Mesothelial cell of epicardium (in vitro differentiated cells): ENCODE measurements at places on chromosomes 12 and 14. TPM values are rescaled to one million over a fixed set of nuclear protein-coding genes. Genes with fewer than 3 reads are reported as not detected.

Gene TMEM30B
- 10.1 to 11.2 TPM (median 10.6 TPM) in 3 replicates for total RNA-seq

- no peaks in the 10 kb centered on the region for H3K4me1 ChIP-seq
- H3K4me3 ChIP-seq: no peak overlapping the region
- no peaks in the 10 kb centered on the region for H3K27me3 ChIP-seq
- no peaks in the 10 kb centered on the region for H3K36me3 ChIP-seq
- H3K27ac ChIP-seq: no peak overlapping the region
- no peak for DNase-seq
Observed at GRCh38 chr12:61857968-61858367, 402.2 kb upstream of the USP15 start.

Gene RAN
- total RNA-seq: 629 to 674 TPM (median 633 TPM) in 3 replicates

DNA sequence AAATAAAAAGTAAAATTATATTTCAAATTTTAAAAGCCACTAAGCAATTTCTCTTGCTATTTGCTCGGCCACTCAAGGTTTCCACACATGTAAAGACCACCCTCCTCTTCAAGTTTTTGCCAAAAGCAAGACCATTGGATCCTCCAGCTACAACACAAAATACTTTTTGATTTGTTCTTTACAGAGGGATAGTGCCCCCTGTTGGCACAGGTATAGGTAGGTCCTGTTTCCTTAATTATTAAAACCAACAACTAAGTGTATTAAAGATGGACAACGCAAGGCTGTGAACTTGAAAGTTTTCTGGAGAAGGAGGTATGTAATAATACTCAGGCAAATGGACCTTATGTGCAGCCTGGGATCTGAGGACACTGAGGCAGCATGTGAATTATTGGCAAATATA, 23.8 kb downstream of the ATP6V1D start:
- no peak overlapping the region for H3K27ac ChIP-seq
- H3K4me1 ChIP-seq: peaks cover 6% of the 10 kb centered on the region
- H3K36me3 ChIP-seq: peaks cover 44% of the 10 kb centered on the region

Gene CTSG
- total RNA-seq: not detected in 3 replicates

- no peak for DNase-seq
- no peaks in the 10 kb centered on the region for H3K27me3 ChIP-seq
- H3K36me3 ChIP-seq: peaks cover 8% of the 10 kb centered on the region
- H3K4me3 ChIP-seq: no peak overlapping the region
Observed at GRCh38 chr12:14313379-14314138, 51.9 kb upstream of the ATF7IP start.

DNA sequence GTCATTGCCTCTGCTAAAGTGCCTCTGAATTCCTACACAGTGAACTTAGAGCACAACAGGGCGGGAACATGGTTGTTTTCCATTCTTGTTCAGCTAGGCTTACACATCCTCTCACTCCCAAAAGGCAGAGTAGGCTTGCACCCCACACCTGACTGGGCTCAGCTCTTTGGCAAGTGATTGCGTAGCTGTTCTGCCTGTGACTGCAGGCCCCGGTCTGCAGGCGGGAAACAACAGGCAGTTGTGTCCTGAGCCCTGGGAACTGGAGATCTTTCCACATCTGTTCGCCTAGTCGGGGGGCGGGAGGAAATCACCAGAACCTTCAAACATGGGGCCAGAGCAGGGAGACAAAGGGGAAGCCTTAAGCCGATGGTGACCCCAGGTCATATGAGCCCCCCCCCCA, 274.7 kb downstream of the ZFP36L1 start:
- H3K4me1 ChIP-seq: peaks cover 73% of the 10 kb centered on the region
- peak overlapping the region; percentile 66 for H3K27ac ChIP-seq
- H3K36me3 ChIP-seq: no peaks in the 10 kb centered on the region
- DNase-seq: no peak
- no peaks in the 10 kb centered on the region for H3K27me3 ChIP-seq

DNA sequence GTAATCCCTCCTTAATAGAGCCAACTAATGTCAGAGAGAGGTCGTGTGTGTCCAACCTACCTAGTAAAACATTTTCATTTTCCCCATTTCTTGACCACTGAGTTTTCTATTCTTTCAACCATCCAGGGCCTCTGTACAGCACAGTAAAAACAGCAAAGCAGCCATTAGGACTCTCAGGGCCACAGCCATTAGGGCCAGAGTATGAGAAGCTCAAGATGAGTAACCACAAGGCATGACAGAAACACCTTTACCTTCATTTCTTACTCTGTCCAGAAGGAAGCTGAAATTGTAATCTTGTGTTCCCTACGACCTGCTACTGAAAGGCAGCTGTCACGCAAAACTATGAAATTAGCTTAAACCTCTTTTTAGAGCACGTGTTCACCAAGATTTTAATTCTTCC, 2.3 kb downstream of the SPPL3 start:
- peak overlapping the region; percentile 98 for H3K4me3 ChIP-seq
- peaks cover 20% of the 10 kb centered on the region for H3K4me1 ChIP-seq
- peaks cover 13% of the 10 kb centered on the region for H3K36me3 ChIP-seq
- no peak for DNase-seq
- H3K27ac ChIP-seq: peak overlapping the region; percentile 5

Gene ST8SIA1
- total RNA-seq: 1.2 to 2.2 TPM (median 1.7 TPM) in 3 replicates

Gene KLRD1
- total RNA-seq: 0.51 to 0.81 TPM (median 0.65 TPM) in 3 replicates

DNA sequence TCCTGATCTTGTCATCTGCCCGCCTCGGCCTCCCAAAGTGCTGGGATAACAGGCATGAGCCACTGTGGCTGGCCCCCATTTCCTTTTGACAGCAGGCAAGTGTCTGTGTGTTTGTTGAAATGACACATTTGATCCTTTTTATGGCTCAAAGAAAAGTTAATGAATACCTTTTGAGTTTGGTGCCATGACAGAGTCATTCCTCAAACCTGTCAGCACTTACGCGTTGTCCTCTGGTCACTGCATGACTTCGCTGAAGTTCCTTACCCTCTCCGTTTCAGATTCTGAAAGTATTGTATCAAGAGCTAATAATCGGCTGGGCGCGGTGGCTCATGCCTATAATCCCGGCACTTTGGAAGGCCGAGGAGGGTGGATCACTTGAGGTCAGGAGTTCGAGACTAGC, 32.4 kb downstream of the NEMF start:
- no peaks in the 10 kb centered on the region for H3K4me1 ChIP-seq
- no peak overlapping the region for H3K27ac ChIP-seq
- H3K4me3 ChIP-seq: no peak overlapping the region
- peaks cover 70% of the 10 kb centered on the region for H3K36me3 ChIP-seq
- no peak for DNase-seq

Gene TMEM121
- total RNA-seq: 4.3 to 6.0 TPM (median 5.6 TPM) in 3 replicates

DNA sequence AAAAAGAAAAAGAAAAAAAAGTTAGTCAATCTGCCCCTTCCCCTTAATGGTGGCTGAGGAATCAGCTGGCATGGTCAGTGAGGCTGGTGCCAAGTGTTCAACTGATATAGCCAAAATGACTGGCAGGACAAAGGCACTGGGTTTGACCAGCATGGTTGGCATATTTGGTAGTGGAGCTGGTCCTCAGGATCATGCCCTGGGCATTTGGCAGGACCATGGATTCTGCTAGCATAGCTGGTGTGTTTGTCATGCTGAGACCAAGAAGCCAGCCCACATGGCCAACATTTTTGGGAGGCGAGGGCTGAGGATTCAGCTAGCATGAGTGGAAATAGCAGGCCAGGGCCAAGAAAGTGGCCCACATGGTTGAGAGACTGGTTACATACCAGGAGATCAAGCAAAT, 136.5 kb downstream of the FBXL14 start:
- DNase-seq: no peak
- H3K27ac ChIP-seq: no peak overlapping the region
- H3K27me3 ChIP-seq: no peaks in the 10 kb centered on the region

GRCh38 chr12:114253976-114254778, 151.8 kb downstream of the TBX5 start:
- DNase-seq: no peak
- H3K27ac ChIP-seq: no peak overlapping the region
- no peak overlapping the region for H3K4me3 ChIP-seq
- no peaks in the 10 kb centered on the region for H3K36me3 ChIP-seq

Gene EIF2S3B
- total RNA-seq: 1.7 to 2.3 TPM (median 2.3 TPM) in 3 replicates

Gene TXNDC16
- 11.5 to 12.7 TPM (median 12.6 TPM) in 3 replicates for total RNA-seq

Gene FSCB
- total RNA-seq: not detected in 3 replicates

Gene MYL6
- total RNA-seq: 800 to 830 TPM (median 827 TPM) in 3 replicates

DNA sequence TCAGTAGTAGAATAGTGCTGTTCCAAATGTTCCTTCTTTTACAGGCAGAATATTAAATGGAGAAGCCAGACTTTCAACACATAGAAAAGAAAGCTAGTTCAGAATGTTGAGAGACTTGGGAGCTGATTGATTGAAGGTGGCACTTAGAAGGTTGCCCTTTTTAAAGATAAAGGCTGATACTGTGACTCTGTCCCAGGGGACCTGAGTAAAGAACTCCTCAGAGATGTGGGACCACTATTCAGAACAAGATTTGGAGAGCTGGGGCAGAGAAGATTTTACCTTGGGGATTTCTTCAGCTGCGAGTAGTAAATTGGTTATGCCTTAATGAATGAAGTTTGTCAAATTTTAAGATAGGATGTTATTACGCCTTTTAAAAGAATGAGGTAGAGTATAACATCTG, 21.4 kb upstream of the BTG1 start:
- no peak overlapping the region for H3K4me3 ChIP-seq
- no peaks in the 10 kb centered on the region for H3K36me3 ChIP-seq
- no peak overlapping the region for H3K27ac ChIP-seq

DNA sequence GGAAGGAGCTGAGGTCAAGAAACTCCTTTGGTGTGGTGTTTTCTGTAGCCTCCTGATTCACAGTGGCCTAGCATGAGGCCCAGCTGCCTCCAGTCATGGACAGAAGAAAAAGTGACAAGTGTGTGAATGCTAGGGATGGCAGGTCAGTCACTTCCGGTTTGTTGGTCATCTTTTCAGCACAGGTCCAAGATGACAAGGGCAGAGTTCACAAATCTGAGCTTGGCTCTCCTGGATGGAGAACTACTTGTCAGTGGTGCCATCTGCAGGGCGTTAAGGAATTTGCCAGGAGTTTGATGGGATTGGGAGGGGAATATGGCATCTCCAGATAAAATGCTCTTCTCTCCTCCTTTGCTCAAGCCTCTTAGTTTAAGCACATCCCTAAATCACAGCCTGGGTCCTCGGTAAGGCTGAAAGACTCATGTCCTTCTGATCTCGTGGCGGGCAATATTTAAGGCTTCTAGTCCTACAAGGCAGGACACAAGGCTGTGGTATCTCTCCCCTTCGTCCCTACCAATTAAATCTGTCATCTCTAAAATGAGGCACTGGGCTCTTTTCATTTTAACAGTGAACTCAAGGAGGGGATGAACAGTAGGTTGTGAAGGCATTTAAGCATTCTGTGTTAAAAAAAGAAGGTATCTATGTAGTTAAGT, 10.0 kb downstream of the TUBA1B start:
- no peak for DNase-seq
- no peak overlapping the region for H3K4me3 ChIP-seq
- H3K36me3 ChIP-seq: no peaks in the 10 kb centered on the region
- H3K27ac ChIP-seq: no peak overlapping the region

- H3K27ac ChIP-seq: no peak overlapping the region
- no peaks in the 10 kb centered on the region for H3K36me3 ChIP-seq
- no peak for DNase-seq
- H3K27me3 ChIP-seq: no peaks in the 10 kb centered on the region
- no peak overlapping the region for H3K4me3 ChIP-seq
Observed at GRCh38 chr12:72586456-72586855, 314.3 kb downstream of the TRHDE start.

DNA sequence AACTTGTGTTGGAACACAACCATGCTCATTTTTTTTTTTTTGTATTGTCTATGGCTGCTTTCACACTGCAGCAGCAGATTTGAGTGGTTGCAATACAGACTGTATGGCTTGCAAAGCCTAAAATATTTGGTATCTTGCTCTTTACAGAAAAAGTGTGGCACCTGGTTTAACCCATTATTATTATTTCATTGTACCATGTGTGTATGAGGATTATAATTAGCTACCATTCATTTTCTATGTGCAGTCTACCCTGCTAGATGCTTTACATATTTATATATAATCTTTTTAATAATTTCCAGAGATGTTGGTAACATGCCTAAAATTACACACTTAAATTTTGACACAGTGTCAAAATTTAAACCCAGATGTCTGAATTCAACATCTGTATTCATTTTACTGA, 37.7 kb downstream of the SPATS2 start:
- H3K27me3 ChIP-seq: no peaks in the 10 kb centered on the region
- H3K27ac ChIP-seq: no peak overlapping the region
- DNase-seq: no peak

DNA sequence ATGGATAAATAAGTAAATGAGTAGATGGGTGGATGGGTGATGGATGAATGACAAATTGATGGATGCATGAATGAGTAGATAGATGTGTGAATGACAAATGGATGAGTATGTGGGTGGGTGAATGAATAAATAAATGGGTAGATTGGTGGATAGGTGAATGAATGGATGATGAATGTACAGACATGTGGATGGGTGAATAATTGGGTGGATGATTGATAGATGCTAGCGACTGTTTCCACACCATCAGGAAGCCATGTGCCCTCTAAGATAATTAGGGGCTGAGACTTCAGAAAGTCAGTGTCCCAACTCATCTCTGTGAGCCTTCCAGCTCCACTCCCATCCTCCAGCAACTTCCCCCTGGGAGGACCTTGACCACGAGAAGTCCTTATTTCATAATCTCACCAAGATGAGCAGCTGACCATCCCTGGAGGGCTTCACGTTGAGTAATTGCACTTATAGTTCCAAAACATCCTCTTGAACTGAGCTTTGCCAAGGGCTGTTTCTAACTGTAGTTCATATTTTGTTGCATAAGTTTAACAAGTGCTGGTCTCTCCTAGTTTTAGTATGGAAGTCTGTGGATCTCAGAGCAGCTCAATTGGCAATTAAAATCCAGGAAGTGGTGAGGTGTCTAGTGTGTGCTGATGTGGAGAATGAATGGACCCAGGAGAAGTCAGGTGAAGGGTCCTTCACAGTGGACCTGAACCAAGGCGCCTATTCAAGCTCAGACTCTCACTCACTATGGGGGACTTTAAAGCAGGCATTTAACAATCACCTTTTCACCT, 295.7 kb downstream of the ADGRD1 start:
- no peak overlapping the region for H3K27ac ChIP-seq
- no peaks in the 10 kb centered on the region for H3K4me1 ChIP-seq
- no peak overlapping the region for H3K4me3 ChIP-seq
- peaks cover 41% of the 10 kb centered on the region for H3K27me3 ChIP-seq
- DNase-seq: no peak

DNA sequence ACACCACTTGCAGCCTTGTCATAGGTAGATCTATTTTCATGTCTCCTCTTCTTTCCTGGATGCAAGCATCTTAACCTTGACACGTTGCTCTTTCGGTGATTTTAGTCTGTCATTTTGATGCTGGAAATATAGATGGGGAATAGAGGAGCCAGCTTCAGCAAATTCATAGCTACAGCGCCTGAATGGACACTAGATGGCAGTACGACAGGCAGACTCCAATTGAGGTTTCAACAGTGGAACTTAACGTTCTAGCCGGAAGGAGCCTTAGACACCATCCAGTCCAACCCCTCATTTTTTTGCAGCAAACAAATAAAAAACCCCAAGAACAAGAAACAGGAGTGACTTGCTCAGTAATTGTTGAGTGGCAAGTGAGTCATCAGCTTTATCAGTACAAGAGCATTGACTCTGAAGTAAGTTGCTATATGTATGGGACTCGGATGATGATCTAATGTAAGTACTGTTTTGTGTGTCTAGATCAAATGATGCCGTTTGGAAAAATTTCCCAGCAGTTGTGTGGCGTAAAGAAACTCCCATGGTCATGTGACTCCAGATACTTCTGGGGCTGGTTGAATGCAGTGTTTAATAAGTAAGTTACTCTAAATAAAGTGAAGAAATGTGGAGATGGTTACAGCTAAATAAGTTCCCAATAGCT, 9.0 kb downstream of the DMAC2L start:
- H3K36me3 ChIP-seq: peaks cover 20% of the 10 kb centered on the region
- no peak overlapping the region for H3K4me3 ChIP-seq
- no peak for DNase-seq
- no peak overlapping the region for H3K27ac ChIP-seq
- H3K27me3 ChIP-seq: no peaks in the 10 kb centered on the region

GRCh38 chr14:43168371-43168925, 1338.6 kb downstream of the FSCB start:
- no peaks in the 10 kb centered on the region for H3K27me3 ChIP-seq
- H3K27ac ChIP-seq: no peak overlapping the region
- no peaks in the 10 kb centered on the region for H3K36me3 ChIP-seq
